NCI-H1105 (cell line): ENCODE measurements at places on chromosomes 16 and 17.

DNA sequence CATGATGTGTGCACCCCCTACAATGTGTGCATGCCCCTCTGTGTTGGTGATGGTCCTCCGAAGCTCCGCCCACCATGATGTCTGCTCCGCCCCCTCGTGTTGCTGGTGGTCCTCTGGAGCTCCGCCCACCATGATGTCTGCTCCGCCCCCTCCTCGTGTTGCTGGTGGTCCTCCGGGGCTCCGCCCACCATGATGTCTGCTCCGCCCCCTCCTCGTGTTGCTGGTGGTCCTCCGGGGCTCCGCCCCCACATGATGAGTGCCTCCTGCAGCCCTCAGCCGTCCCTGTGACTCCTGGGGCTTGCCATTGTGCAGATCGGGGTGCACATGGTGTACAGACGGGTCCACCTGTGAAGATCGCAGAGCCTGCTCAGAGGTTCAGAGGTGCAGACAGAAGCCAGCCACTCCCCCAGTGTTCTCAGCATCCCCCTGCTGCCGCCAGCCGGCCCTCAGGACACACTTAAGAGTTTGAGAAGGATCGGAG, 129.1 kb upstream of the CHMP6 start:
- DNase-seq, result no peak

DNA sequence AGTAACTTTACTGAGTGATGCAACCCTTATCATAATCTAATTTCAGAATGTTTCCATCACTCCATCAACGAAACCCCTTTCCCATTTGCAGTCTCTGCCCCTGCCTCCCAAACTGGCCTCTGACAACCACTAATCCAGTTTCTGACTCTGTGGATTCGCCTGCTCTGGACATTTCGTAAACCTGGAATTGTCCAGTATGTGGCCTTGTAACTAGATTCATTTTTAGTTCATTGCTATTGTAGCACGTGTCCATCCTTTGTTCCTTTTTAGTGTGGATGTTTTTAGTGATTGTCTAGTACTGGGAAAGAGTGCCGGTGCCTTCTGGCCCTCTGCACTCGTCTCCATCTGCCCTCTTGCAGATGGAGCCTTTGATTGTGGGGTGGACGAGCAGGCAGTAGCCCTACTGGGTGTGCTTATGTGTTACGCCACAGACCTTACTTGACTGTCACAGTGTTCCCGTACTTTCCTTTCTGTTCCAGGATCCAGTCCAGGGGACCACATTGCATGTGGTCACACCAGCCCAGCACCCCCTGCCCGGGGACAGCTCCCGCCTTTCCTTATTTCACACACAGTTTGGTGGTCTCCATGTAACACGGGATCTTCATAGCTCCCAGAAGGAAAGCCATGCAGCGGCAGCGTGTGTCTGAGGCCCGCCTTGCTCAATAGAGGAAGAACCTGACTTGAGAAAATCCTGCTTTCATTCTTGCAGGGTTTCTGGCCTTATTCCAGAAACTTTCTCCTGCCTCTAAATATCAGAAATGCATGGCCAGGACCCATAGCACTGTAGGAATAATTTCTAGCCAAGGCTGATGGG, 8.8 kb downstream of the KIAA0513 start:
- DNase-seq, result no peak

GRCh38 chr16:23227529-23227928, 45.0 kb downstream of the SCNN1G start:
- no peak for DNase-seq

GRCh38 chr16:63612462-63613227, 1509.2 kb downstream of the CDH11 start:
- no peak for DNase-seq

DNA sequence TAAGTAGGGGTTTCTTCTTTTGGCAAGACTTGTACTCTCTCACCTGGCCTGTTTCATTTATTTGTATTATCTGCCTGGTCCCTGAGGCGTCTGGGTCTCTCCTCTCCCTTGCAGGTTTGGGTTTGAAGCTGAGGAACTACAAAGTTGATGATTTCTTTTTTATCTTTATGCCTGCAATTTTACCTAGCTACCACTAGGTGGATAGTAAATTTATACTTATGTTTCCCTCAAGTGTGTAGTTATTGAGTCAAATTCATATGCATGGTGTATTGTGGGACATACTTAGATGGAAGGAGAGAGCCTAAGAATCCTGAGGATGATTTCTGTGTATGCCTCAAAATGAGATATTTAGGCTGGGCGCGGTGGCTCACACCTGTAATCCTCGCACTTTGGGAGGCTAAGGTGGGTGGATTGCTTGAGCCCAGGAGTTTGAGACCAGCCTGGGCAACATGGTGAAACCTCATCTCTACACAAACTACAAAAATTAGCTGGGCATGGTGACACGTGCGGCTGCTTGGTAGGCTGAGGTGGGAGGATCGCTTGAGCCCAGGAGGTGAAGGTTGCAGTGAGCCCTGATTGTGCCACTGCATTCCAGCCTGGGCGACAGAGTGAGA, 13.6 kb downstream of the TMEM98 start:
- no peak for DNase-seq

DNA sequence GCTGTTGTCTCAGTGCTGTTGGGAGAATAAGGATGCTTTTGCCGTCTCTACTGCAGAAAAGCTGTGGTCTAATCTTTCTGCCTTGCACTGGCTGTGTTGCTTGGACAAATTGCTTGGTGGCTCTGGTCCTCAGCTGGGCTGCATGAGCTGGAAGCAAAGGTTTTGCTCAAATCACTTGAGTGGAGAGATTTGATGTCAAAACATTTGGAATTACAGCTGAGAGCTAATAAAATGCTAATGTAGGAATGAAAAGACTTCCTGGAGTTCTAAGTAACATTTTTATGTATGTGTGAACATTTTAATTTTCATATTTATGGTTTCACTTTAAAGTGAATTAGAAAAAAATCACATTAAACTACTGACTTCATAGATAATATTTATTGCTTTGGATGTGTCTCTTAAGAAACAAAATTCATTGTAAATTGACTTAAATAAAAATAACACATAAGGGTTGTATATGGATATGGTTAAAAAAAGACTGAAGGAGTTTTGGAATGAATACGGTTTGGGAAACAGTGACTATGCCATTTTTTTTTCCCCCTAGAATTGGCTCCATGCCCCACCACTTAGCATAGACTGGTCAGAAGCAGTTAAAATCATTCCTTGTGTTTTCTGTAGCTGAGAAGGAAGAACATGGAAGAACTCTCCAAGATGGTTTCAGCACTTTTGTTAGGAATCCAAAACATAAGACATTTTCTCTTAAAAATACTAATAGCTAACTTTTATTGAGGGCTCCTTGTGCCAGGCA, 39.2 kb upstream of the FAM20A start:
- no peak for DNase-seq

GRCh38 chr16:85612191-85612800, 826 bp upstream of the GSE1 start:
- peak; percentile 36 for DNase-seq

GRCh38 chr16:80167657-80168390, 373.0 kb upstream of the DYNLRB2 start:
- peak; percentile 71 for DNase-seq

DNA sequence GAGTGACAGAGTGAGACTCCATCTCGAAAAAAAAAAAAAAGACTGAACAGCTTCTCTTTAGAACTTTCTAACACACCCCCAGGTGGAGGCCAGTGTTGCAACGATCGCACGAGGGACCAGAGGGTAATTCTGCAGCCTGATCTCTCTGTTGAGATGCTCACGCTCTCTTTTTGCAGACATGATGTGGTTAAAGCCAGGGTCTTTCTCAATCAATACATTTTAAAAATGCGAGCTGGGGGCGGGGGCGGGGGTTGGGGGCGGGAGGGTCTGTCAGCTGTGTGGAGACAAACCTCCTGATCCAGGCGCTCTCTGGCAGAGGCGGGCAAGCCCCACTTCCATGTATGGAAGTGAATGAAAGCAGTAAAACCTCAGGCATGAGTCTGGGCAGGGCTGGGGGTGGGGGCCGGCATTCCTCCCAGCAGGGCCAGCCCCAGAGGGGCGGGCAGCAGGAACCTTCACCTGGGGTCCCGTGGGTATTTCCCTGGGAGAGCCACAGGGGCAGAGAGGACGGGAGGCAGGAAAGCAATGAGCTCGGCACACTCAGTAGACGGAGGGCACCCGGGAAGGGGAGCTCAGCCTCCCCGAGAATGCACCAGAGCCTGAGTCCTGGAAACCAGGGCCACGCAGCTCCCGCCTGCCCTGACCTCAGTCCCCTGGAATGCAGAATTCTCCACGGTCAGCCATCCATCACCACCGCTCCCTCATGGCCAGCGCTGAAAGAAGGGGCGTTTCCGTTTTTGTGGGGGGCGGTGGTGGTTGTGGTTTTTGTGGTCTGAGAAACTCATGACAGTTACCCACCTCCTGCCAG, 28.0 kb downstream of the NXN start:
- no peak for DNase-seq

DNA sequence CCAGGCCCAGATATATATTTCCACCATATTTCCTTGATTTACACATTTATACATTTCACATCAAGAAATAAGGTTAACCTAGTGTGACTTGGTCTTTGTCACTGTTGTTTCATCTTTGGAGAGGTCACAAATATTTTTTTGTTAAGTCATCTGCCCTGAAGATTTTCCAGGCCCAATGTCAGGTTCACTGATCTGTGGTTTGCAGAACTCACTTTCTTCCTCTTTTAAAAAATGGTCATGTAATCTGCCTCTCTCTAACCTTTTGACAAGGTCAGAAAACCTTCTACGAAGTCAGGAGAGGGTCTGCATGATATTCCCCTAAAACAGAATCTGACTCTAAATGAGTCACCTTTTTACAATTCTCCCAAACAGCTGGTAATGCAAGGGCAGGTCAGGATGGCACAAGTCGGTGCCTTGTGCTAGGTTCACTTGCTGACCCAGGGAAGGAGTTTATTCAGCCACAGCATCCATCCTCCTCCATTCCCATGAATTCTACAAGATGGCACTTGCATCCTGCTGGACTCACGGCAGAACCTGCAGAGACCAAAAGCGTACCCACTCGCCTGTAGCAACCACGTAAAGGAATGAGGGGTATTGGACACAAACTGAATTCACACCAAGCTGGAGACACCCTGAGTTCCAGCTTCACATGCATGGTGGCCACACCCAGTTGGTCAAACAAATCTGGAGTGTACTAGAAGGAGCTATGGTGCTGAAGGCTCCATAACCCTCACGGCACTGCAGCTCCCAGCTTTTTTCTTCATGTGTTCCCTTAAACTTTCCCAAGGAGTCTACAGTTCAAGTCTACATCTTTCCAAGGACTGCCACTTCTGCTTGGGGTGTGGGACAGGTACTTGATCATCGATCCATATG, 1.6 kb upstream of the KIAA0513 start:
- DNase-seq, result no peak

GRCh38 chr17:53792451-53792850, 30.3 kb upstream of the KIF2B start:
- DNase-seq, result no peak

- no peak for DNase-seq
Observed at GRCh38 chr16:66416136-66416535, 11.0 kb upstream of the BEAN1 start.

- DNase-seq, result no peak
Observed at GRCh38 chr17:20157001-20157310, 147.8 kb downstream of the SPECC1 start.

DNA sequence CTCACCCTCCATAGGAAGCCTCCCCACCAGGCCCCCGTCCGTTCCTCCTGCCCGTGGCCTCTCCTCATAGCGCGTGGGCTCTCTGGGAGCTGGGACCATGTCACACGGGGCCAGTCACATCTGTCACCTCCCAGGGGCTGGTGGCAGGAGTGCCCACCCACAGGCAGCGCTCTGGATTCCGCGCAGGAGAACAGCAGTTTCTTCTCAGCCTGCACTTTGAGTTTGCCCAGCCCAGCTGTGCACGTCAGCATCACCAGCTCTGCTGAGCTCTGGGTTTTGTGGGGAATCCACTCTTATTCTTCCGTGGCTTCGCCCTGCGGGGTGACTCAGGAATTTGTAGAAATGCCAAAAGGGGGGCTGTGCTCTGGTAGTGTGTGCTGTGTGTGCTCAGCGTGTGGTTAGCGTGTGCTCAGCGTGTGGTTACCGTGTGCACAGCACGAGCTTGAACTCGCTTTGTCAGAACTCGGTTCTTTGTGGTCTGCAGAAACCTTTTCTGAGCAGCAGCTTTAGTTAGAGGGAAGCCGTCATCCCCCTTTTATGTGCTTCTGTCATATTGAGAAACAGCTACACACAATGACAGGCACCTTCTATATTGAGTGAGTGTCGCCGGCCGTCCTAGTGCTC, 3.2 kb downstream of the ACSF3 start:
- no peak for DNase-seq

GRCh38 chr16:29862383-29862883, 593 bp downstream of the CDIPT start:
- no peak for DNase-seq

- DNase-seq, result no peak
Observed at GRCh38 chr16:87603684-87604633, 1.7 kb downstream of the JPH3 start.

DNA sequence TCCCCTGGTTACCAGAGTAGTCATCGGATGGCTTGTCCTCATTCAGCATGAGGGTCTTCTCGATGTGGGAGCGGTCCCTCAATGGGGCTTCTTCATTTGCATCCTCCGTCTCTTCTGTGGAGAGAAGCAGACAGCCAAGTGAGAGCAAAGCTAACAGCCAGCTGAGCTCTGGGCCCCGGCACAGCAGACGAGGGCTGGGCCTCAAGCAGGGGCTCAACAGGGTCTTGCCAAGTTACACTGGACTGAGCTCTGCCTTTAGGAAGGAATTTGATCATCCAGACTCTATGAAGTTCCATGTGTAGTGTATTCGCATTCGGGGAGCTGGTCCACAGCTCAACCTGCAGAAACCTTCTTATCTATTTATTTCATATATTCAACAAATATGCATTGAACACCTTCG, 37.4 kb downstream of the SRL start:
- DNase-seq, result no peak

- DNase-seq, result no peak
Observed at GRCh38 chr17:18937981-18938691, 13.8 kb upstream of the SLC5A10 start.

- no peak for DNase-seq
Observed at GRCh38 chr16:707062-707538, 1.5 kb upstream of the FBXL16 start.

- DNase-seq, result no peak
Observed at GRCh38 chr16:48110982-48111381, 44.8 kb downstream of the ABCC12 start.

DNA sequence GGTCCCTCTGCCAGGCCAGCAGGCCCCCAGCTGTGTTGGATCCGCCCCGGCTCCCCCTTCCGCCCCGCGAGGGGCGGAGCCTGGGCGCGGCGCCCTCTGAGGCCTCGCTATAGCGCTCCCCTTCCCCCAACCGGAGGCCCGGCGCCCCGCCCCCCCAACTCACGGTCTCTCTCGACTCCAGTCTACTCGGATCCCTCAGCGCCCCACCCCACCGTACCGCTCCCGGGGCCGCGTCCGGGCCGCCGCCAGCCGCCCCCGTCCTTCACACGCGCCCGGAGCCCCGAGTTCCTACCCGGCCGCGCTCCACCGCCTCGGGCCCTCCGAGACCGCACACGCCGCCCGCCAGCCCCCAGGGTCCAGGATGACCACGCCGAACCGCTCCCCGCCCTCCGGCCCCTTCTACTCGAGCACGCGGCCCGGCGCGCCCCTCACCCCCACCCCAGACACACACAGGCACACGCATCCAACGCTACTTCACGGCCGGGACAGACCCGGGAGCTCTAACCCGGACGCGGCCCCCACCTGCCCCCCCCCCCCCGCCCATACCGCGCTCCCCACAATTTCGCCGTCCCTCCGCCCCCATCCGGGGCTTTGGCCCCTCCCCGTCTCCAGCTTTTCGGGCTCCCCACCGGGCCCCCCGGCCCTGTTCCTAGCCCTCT, 1.4 kb downstream of the PHF23 start:
- peak; percentile 54 for DNase-seq

GRCh38 chr16:69469807-69470561, 45.6 kb downstream of the CYB5B start:
- DNase-seq, result no peak

- peak; percentile 23 for DNase-seq
Observed at GRCh38 chr17:79188048-79188447, 113.4 kb downstream of the ENGASE start.
